ENCODE measurements at places on chromosomes 3 and 15. TPM values are rescaled to one million over a fixed set of nuclear protein-coding genes. Genes with fewer than 3 reads are reported as not detected.

The IQCH gene
- 1.7 TPM for total RNA-seq

The P2RY13 gene
- not detected for total RNA-seq

The TICRR gene
- 6.0 TPM for total RNA-seq

The CLDN1 gene
- 11.3 TPM for total RNA-seq

The FBXO40 gene
- not detected for total RNA-seq
